ENCODE measurements at places on chromosomes 12 and 14.

GRCh38 chr12:57726151-57726883 is 12.2 kb downstream of the AGAP2 start:
- peak; percentile 92 for DNase-seq

GRCh38 chr14:86884498-86884897 is 1108.5 kb downstream of the GALC start:
- DNase-seq = no peak

DNA sequence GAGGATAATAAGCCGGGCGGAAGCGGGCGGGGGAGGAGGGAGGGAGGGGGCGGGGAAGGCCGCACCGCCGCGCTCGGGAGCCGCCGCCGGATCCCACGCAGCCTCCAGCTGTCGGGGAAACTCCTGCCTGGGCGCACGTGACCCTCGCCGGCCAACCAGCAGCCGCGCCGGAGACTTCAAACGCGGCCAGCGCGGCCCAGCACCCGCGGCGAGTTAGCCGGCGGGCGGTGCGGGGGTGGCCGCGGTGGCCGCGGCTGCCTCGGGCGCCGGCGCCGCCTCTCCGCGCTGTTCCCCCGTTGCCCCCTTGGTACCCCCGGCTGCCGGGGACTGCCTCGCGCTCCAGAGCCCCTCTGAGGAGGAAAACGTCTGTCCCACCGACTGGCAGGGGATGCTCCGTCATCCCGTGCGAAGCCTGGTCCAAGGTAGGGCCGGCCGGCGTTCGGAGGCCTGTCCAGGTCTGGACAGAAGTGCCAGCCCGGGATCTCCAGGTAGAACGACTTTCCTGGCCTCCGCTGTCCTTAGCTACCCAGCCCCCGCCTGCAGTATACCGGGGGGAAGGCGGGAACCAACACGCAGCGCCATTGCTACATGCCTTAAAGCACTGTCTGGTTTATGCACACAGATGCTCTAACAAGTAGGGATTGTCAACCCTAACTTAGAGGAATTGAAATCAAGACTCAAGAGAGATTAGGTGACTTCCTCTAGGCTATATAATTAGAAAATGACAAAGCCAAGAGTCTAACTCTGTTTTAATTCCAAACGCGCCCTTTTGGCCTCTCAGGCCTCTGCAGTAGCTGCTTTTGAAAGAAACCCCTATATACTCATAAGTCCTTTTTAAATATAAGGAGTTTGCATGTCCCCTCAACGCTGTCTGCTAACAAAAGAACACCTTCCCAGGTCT is at the start of gene YAF2:
Gene YAF2 (minus strand): TSS at position 9 of the 901 bp plus-strand sequence. CDS start 68 bp downstream, outside the sequence.
- DNase-seq = peak; percentile 79

- no peak for DNase-seq
Observed at GRCh38 chr14:68820536-68820935, 27.7 kb upstream of the ZFP36L1 start.

- DNase-seq = no peak
Observed at GRCh38 chr12:70091021-70091521, 152.2 kb upstream of the CNOT2 start.

- DNase-seq = no peak
Observed at GRCh38 chr12:114826244-114826643, 142.3 kb upstream of the TBX3 start.

DNA sequence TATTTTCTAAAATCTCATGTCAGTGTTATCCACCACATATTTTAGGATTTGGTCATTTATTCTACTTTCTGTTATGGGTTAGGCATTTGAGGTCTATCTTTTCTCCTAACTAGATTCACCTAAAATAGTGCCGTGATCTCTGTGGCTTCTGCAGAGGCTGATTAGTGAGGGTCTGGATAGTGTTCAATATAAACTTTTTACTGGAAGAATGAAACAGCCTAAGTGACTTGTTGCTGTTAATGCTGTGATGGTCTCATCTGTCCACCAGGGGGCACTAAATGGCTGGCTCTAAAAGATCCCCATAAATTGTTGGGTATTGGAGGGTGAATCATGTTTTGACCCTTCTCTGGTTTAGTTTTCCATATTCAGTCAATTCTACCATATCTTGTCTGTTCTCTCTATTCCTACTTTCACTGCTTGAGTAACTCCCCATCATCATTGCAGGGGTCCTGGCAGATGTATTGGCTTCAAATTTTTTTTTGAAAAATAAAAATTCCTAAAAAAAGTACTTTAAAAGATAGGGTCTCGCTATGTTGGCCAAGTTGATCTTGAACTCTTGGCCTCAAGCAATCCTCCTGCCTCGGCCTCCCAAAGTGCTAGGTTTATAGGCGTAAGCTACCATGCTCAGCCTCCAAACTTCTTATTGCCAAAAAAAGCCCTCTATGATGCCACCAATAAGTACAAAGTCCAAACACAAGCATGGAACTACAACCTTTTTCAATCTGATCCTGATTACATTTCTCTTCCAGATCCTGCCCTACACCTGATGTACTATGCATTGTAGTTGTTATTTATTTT is 6.9 kb downstream of the PABPN1 start:
- peak; percentile 72 for DNase-seq

- DNase-seq = no peak
Observed at GRCh38 chr12:28122756-28123155, 67.5 kb upstream of the CCDC91 start.

- DNase-seq = no peak
Observed at GRCh38 chr14:43215524-43215923, 1291.6 kb downstream of the FSCB start.

DNA sequence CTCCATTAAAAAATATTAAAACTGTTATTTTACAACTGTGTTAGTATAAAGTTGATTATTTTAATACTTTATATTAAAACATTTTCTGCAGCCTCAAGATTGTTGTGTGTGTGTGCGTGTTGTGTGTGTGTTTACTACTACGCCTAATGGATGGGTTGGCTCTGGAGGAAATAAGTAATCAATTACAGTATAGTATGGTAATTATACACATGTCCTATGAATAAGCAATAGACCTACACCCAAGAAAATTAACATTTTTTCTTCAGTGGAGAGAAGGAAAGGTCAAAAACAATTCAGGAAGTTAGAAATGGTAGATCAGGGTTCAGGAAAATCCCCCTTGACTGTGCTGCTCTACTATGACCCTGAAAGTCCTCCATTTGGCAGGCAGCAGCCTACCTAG is 65.7 kb upstream of the DYRK2 start:
- DNase-seq = no peak

DNA sequence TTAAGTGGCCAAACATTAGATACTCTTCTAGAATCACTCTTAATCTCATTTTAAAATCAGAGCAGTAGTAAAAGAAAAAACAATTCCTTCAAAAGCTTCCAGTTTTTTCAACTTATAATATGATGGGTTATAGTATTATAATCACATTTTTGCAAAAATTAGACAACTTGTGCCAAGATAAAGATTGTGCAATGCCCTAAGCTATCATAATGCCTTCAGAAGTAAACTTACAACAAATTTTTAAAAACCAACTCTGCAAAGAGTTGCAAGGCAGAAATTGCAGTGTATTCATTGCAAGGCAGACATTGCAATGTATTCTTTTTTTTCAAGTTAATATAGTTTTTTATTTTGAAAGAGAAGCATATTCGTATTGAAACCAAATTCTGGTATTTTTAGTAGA is 47.2 kb upstream of the KITLG start:
- DNase-seq = no peak

DNA sequence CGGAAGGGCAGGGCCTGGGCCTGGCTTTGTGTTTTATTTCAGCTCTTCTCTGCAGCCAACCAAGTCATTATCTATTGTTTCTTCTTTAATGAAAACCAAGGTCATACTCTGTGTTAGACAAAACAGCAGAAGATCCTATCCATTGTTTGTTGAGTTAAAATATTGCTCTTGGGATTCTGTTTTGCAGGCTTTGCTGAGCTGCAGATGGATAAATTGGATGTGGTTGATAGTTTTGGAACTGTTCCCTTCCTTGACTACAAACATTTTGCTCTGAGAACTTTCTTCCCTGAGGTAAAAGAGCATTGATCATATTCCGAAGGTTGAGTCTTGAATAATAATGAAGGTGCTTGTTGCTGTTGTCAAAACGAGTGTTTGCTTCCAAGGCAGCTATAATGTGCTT is 106.6 kb downstream of the PLXNC1 start:
- DNase-seq = no peak

DNA sequence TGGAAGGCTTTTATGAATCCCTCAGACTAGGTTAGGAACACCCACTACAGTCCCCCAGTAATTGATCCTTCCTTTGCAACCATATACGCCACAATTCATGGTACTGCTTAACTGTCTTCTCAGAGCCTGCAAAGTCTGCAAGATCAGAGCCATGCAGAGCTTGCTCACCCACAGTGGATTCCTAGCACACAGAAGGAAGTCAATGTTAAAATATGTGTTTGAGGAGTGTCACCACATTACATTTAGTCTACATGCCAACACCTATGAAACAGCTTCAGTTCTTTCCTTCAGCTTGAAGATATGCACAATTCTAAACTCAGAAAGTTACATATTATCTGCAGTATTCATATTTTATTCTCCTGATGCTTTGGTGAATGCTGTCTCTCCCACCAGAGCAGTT is 138.5 kb downstream of the NDUFA12 start:
- no peak for DNase-seq

- DNase-seq = no peak
Observed at GRCh38 chr12:58963844-58964243, 43.5 kb upstream of the LRIG3 start.

DNA sequence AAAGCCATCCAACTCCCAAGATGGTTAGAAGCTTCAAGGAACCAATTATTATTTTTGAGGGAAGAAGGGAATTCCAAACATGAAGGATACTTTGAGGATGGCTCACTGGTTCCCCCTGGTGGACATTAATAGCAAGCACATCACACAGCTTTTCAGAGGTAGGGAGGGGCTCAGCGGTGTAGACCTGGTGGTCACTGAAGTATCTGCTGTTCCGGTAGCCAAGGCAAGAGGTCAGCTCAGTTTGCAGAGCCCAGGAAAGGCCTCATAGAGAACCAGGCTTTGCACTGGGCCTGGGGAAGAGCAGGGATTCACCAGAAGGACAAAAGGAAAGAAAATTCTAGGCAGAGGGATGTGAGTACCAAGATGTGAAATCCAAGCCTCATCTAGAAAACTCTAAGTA is 118.7 kb downstream of the KSR2 start:
- peak; percentile 45 for DNase-seq

DNA sequence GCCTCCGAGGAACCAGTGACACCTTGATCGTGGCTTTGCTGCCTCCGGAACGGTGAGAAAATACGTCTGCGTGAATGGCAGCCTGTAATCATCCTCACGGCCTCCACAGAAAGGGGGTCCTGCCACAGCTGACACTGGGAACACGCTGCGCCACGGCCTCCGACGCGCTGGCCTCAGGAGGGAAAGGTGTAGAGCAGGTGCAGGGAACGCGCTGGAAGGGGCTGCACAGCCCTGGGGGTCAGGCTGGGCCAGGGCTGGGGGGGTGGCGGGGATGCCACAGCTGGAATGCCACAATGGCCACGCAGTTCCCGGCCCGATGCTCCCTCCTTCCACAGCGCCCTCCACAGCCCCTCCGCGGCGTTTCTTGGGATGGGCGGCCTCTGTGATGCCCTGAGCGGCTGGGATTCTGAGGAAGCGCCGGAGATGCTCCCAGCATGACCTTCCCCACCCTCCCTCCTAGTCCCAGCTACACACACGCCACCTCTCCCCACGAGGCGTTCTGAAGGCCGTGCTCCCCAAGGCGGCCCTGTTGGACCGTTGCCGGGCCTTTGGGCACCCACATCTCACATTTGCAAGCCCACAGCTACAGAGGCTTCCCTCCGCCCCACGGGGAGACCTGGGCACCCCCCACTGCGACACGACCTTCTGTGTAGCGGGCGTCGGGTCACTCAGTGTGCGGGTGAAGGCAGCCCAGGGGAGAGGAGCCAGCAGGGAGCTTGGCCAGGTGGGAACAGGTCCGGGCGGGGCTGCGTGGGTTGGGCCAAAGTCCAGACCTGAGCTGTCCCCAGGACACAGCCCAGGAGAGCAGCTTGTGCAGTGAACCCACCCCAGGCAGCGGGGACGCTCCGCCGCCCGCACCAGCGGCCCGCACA is 31.8 kb upstream of the GALNT9 start:
- peak; percentile 8 for DNase-seq

DNA sequence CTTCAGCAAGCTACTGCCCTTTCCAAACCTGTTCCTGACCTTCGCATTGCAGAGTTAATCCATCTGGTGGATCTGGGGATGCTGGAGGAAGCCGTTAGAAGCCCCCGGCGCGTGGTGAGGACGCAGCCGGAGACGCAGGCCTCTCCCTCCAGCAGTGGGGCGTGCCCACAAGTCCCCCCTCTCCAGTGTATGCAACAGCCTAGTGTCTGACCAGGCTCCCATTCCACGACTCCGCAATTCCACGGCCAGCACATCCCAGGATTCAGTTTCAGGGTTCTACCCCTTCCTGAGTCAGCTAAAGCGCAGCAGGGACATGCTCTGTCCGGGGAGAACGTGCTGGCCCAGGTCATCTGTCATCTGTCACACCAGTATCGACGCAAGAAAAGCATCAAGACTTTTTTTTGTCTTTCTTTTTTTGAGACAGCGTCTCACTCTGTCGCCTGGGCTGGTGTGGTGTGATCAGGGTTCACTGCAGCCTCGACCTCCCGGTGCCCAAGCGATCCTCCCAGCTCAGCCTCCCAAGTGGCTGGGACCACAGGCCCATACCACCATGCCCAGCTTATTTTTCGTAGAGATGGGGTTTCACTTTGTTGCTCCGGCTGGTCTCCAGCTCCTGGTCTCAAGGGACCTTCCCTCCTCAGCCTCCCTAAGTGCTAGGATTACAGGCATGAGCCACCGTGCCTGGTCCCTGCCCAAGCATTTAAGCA is 8.0 kb upstream of the DYNC1H1 start:
- DNase-seq = no peak

GRCh38 chr14:70005281-70005805 is 126.1 kb downstream of the SMOC1 start:
- no peak for DNase-seq

DNA sequence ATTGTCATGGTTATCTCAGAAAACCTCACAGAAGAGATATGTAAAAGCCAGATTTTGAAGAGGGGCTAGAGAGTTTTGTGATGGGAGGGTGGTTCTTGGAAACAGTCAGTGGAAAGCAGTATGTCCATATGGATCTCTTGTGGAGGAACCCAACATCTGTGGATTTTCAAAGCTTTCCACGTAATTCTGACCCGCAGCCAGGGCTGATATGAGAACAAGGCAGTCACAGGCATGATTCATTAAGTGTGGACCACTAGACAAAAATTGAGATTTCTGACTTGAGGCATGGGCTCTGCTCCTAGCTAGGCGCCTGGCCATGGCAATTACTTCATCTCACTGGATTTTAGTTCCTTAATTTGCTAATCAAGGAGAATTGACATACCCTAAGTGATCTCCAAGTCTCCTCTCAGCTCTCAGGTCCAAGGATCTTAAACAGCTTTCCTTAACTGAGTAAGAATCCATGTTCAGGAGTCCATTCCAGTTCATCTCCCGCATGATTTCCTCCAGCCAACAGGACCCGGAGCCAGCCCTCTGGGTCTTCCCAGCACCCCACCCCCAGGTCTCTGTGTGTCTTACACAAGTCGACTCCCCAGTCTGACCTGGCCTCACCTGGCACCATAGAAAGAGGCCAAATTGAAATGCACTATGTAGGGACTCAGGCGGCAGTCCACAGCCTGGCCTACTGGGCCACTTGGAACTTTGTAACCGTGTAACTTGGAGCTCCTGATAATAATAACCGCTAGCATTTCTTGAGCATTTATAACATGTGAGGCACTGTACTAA is 176.3 kb upstream of the PARP11 start:
- no peak for DNase-seq

Data from WTC11 (cell line).